ENCODE measurements at places on chromosomes 11 and 22. TPM values are rescaled to one million over a fixed set of nuclear protein-coding genes. Genes with fewer than 3 reads are reported as not detected.

The GRIK4 gene
- 0.22 TPM for total RNA-seq

DNA sequence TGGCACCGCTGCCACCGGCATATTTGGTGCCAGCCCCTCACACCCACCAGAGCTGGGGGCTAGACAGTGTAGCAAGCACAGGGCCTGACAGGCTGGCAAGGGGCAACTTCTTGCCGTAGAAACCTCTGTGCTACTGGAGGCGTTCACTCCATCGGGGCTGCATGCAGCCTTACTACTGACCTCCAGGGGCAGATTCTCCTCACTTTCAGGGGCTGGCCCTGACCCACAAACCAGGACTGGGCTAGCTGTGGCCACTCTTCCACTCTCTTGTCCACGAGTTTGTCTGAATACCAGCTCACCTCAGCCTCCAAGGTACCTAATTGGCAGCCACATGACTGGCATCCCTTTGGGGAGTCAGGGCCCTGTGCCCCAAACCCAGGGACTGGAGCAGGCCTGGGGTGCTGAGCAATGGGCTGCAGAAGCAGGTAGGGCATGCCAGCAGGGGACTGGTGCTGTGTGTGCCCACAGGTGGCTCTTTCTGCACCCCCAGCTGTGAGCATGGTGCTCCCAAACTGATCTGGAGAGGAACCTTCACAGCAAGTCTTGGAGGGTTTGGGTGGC is 2.1 kb upstream of the LMO1 start:
- no peak for DNase-seq

DNA sequence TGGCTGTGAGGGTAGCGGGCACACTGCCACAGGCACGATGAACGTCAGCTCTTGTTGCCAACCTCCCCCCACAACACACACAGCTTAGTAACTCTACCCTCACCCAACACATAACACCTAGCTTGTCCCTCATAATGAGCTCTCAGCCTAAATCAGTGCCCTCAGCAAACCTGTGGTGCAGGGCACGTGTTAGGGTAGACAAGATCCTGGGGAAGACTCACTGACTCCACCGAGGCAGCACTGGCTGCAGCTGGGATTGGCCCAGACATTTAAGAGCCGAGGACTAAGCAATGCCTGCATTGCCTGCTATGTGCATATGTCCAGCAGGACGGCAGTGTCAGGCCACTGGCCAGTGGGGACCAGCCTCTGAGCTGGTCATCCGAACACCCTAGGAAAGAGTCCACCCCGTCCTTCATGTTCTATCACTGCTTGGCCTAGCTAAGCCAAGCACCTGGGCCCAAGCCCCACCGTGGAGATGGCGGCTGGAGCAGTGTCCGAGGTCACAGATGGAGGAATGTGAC is 32.9 kb upstream of the TRIM29 start:
- DNase-seq, result no peak

GRCh38 chr11:61793083-61793828 is 545 bp downstream of the FEN1 start:
- no peak for DNase-seq

GRCh38 chr11:85665733-85666132 is 804 bp upstream of the CREBZF start:
- DNase-seq, result no peak

- DNase-seq, result no peak
These were observed 66.1 kb downstream of the TENM4 start for GRCh38 chr11:79374727-79375126.

DNA sequence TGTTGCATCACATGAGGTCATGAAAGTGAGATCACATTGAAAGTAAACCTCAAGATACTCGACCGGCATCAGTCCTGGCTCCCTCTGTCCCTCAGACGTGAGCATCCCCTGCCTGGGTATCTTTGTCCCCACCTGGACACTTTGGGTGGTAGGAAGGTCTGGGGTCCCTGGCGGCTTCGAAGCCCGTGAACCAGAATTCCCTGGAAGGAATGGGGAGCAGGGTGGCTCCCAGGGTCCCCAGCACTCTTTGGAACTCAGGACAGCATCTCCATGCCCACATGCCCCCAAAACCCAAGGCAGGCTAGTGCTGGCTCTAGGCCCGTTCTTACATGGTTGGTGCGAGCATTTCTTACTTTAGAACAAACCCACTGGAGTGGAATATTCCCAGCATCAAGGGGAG is 7.5 kb downstream of the DERL3 start:
- DNase-seq, result no peak

- no peak for DNase-seq
These were observed 3.0 kb downstream of the SNX19 start for GRCh38 chr11:130913268-130913667.

DNA sequence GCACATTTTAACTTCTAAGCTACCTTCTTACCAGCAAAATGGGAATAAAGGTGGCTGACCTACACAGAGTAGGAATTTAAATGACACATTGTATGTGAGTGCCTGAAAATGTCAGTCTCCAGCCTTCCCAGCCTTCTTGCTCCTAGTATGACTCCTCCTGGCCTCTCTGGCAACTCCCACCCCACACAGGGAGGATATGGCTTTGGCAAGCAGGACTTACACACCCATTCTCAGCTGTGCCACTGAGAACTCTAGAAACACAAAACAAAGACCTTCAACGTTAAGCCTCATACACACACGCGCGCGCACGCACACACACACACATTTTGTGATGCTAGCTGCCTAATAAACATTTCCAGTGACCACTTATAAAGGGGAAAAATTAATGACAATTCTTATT is 65.8 kb downstream of the PACSIN2 start:
- DNase-seq, result no peak

DNA sequence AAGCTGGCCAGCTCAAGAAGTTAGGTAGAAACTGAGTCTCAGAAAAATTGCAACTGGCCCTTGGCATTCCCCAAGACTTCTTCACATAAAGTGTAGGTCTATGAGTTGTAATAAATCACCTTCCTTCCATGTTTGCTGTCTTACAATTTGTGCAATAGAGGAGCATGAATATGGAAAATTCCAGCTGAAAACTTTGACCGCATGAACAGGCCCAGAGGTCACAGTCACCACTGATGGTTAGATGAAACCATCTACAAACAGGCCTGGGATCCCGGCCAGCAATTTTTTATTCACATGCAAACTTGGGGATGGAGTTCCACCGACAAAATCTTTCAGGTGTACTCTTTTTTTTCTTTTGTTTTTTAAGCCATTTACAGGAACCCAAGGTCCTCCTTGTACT is 88.1 kb downstream of the SERGEF start:
- no peak for DNase-seq

- DNase-seq, result no peak
These were observed 44.5 kb downstream of the CELF1 start for GRCh38 chr11:47508240-47508957.

- no peak for DNase-seq
These were observed 735.0 kb downstream of the BRD1 start for GRCh38 chr22:49092716-49093115.

GRCh38 chr11:60265373-60266214 is 14.9 kb upstream of the MS4A4A start:
- no peak for DNase-seq

DNA sequence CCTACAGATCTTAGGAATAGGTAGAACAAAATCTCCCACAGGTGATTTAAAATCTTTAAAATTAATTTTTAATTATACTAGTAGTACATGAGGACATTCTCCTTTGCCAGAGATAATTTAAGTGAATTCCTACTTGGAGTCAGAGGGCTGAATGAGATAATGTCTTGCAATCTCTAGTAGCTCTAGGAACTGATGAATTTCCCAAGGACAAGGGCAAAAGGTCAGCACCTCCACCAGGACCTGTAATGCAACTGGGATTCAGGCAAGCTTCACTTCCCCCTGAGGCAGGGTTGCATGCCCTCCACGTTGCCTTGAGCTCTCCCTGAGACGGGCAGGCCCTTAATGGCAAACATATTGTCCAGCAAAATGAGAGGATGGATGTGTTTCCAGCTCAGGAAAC is 330.3 kb upstream of the PITPNB start:
- DNase-seq, result no peak

The APOL3 gene
- 29.5 TPM for total RNA-seq

The MRGPRE gene
- total RNA-seq, result 0.42 TPM

DNA sequence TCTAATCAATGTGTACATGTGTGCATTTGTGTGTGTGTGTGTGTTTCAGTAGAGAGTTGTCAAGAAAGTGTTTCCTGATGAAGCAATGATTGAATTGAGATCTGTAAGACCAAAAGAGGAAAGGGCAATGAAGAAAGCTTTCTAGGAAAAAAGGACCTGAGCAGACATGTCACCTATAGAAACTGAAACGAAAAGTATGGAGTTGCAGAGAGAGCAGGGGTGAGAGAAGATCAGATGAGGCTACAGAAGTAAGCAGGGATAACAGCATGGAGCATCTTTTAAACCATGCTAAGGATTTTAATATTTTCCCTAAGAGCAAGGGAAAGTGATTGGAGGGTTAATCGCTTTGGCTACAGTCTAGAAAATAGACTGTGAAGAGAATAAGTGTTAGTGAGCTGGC is 1459.4 kb upstream of the TENM4 start:
- no peak for DNase-seq

GRCh38 chr22:50308597-50308935 is 1.1 kb upstream of the PLXNB2 start:
- peak; percentile 90 for DNase-seq

DNA sequence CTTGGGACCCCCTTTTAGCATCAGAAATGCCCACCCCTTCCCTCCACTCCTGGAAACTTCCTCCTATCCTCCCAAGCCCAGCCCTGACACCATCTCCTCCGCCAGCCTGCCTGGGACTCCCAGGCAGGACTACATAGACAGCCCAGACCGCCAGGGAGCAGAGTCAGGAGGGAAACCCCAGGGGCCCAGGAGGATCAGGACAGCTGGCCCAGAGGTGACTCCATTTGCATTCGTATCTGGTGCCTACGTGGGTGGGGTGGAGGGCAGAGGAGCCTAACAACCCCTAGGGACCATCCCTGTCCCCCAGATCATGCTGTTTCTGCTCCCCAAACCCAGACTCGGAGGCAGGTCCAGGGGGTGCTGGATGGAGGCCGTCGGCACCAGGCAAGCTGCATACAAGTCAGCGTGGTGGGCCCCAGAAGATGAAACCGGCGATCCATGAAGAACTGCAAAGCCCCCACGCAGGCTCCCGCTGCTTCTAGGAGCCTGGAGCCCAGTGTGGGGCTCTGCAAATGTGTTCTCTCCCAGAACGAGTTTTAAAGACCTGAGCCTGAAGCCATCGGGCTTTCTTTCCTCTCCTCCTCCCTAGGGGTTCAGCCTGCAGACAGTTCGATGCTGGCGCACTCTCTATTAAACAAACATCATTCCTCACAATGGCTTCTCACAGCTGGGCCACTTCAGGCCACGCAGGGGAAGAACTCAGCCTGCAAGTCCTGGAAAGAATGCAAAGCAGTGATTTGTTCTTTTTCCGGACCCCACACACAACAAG is 1506.8 kb downstream of the BRD1 start:
- DNase-seq, result no peak

GRCh38 chr22:31957970-31958594 is 13.7 kb downstream of the YWHAH start:
- no peak for DNase-seq

- DNase-seq, result no peak
These were observed 18.0 kb downstream of the PARVA start for GRCh38 chr11:12395333-12395732.

The CRYBA4 gene
- not detected for total RNA-seq

- no peak for DNase-seq
These were observed 796.3 kb upstream of the ANO3 start for GRCh38 chr11:25535467-25536272.

Data from left ventricle myocardium superior (tissue), 1 donor.